ENCODE measurements at places on chromosomes 7 and 10.
A peak's percentile ranks its signal among the peaks of the same experiment; 100 is the strongest.

DNA sequence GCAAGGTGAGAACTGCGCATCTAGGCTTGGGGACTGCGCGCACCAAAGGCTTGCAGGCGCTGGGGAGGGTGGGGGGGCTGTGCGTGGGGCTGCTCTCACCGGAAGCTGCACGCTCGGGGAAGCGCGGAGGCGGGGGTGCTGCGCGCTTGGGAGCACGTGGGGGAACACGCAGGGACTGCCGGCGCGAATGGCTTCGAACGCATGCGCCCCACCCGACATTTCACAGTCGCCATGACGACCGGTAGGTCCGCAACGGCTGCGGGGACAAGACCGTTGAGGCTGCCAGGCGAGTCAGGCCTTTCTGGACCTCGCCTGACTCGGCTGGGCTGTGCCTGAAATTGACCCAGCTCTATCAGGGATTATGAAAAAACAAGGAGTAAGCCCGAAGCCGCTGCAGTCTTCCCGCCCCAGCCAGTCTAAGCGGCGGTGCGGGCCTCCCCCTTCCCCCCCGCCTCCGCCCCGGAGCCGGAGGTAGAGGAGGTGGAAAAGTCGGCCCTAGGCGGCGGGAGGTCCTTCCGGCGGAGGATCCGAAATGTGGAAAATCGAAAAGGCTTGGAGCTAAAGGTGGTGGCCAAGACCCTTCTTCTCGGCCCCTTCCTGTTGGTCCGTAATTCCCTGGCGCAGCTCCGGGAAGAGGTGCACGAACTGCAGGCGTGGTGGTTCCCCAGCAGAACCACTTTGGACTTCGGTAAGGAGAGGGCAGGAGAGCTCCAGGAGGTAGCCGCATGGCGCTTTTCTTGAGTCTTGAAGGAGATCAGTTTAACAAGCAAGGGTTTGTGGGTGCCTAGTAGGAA, 34.9 kb upstream of the STEAP1 start:
- DNase-seq: no peak

- DNase-seq: no peak
Measured at GRCh38 chr10:70122742-70123141, 9.9 kb downstream of the AIFM2 start.

DNA sequence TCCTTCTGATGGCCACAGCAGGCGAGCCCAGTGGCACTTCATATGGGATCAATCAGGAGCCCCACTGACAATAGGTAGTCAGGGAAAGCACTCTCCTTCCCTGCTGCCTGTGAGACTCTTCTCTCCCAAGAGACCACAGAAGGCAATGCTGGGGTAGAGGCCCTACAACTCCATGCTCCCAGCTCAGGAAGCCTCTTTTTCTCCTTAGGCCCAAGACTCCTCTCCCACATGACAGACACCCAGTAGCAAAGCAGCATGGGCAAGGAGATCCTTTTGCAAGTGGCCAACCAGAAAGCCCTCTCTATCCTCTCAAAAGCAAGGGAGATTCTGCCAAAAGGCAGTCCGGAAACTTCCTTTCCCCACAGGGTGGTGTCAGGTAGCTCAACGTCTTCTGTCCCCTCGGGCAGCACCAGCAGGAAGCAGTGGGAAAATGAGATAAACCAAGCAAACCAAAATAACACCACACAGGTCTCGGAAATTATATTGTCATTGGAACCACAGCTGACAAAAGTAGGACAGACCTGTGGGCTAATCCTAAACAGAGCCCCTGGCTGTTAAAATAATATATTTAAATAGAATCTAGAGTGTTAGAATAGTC, 172.7 kb upstream of the GDF10 start:
- DNase-seq: no peak

GRCh38 chr7:28732071-28732869, 225.9 kb downstream of the TRIL start:
- peak; percentile 85 for DNase-seq

DNA sequence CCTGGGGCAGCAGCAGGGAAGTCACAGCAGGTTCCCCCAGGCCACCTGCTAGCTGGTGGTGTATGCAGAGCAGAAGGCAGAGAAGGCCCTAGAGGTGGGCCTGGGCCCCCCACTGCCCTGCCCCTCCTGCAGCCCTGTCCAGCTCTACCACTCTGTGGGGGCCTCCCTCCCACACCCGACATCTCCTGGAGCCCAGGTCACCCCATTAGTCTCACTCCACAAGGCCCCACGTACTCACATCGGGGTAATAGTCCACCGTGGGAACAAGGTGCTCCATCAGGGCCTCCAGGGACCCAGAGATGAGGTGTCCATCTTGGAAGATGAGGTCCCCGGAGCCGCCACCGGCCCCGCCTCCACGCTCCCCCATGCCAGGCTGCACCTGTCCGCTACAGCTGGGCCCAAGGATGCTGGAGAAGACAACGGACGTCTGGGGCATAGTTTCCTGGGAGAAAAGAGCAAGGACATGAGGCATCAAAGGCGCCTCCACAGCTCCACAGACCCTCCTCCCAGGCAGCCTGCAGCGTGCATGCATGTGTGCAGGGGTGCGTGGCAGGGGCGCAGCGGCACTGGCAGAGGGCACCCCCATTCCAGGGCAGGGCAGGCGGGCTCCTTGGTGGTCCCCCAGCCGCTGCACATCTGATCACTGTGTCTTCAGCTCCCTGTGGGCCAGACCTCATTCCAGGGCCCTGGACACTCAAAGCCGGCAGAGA, 61.0 kb downstream of the RASGEF1A start:
- no peak for DNase-seq

- DNase-seq: no peak
Measured at GRCh38 chr7:45574416-45574668, 174 bp downstream of the ADCY1 start.

DNA sequence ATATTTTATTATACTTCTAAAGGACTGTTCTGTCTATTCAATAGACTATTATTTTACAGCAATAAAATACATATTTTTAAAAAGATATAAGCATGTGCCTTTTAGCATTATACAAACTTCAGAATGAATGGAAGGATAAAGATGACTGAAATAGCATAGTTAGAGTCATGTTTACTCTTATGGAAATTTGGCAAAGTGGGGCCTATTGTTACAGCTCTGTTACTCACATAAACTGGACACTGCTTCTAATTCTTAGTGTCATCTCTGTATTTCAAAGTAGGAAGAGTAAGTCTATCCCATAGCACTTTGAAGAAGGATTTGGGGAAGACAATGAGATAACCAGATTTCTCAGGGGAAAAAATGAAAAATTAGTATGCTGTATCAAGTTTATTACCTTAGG, 168.2 kb downstream of the SKAP2 start:
- DNase-seq: no peak

DNA sequence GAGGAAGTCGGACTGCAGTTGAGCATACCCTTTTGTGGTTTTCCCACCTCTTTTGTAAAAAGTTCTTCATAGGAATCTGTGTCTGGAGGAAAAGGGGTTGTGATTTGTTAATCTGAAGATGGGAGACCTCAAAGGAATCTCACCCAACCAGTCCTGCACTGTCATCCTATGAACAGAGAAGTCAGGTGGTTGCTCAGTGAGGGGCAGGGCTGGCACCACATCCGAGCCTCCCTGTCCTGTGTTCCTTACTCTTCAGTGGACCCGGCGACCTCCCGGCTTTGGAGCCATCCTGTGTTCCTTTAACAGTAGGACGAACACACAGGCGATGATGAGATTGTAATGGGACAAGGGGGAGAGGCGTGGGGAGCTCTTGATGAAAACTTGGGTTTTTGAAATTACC, 2.8 kb upstream of the MGMT start:
- DNase-seq: no peak

- DNase-seq: no peak
Measured at GRCh38 chr7:65325793-65326432, 47.7 kb upstream of the ZNF92 start.

DNA sequence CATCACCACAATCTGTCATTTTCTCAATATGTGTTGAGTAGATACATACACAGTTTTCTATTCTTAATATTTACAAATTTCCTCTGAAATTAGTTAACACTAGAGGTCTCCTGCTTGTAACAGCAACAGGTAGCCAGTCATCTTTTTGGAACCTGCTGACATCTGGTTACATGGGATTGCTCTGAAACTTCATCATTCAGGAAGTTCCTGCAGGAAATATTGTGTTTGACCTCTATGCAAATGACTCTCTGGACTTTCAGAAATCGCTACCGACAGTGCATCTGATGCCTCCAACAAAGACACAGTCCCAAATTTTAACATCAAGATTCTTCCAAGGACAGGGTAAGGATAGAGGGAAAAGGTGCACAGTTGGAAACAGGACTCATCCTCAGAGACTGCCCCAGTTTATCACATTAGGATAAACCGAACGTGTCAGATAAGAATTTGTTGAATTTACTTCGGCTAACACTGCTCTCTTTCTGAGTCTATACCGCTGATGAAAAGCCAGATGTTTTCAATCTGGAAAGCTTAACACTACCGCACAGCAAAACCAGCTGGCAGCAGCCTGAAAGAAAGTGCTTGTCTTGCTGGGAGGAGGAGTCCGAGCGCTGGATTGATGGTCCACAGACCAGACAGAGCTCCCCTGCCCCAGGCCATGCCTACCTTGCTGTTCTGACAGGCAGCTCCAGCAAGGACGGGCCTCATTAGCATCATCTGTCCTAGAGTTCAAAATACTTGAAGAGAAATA, 633.4 kb downstream of the PARD3 start:
- DNase-seq: peak; percentile 67

GRCh38 chr10:101467286-101467770, 113.4 kb downstream of the BTRC start:
- peak; percentile 25 for DNase-seq

GRCh38 chr10:69959911-69960310, 92.7 kb upstream of the MACROH2A2 start:
- DNase-seq: peak; percentile 50

GRCh38 chr10:112071596-112072133, 111.9 kb downstream of the GPAM start:
- DNase-seq: no peak

DNA sequence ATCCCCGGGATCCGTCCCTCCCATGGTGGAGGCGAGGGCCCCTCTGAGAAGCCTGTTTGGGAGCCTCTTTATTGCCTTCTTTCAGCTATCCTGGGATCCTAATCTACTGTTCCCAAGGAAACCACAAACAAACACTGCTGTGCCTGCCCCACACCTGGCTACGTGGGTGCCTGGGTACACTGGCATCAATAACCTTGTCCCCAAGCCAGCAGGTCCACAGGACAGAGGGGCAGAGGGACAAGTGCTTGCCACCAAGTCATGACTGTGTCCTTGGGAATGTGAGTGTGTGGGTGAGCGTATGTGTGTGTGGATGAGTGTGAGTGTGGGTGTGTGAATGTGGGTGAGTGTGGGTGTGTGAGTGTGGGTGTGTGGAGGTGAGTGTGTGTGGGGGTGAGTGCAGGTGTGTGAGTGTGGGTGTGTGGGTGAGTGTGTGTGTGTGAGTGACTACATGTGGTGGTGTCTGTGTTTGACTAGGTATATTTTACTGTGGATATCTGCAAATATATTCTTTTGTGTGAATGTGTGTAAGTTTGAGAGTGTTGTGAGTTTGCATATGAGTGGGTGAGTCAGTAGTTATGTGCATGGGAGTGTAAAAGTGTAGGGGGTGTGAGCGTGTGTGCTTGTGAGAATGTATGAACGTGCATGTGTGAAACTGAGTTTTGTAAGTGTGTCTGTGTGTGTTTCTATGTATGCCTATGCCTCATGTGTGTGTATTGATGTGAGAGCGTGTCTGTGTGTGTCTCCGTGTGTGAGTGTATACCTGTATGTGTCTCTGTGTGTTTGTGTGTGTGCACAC, 96.1 kb downstream of the TNS3 start:
- DNase-seq: no peak

DNA sequence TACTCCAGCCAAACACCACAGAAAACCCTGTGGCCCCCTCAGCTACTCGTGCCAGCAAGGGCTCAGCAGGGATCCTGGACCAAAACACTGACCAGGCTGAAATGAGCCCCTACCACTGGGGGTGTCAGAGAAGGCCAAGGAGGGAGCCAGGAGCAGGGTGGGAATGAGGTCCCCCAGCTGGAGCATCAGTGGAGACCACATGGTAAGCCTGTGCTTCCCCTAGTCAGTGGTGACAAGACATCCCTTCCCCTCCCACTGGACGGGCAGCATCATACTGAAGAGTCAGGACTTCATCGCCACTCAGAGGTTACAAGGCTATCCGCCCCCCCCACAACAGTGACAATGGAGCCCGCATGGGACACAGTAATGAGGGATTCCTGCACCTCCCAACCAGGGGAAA, 99.6 kb downstream of the LHPP start:
- DNase-seq: no peak

DNA sequence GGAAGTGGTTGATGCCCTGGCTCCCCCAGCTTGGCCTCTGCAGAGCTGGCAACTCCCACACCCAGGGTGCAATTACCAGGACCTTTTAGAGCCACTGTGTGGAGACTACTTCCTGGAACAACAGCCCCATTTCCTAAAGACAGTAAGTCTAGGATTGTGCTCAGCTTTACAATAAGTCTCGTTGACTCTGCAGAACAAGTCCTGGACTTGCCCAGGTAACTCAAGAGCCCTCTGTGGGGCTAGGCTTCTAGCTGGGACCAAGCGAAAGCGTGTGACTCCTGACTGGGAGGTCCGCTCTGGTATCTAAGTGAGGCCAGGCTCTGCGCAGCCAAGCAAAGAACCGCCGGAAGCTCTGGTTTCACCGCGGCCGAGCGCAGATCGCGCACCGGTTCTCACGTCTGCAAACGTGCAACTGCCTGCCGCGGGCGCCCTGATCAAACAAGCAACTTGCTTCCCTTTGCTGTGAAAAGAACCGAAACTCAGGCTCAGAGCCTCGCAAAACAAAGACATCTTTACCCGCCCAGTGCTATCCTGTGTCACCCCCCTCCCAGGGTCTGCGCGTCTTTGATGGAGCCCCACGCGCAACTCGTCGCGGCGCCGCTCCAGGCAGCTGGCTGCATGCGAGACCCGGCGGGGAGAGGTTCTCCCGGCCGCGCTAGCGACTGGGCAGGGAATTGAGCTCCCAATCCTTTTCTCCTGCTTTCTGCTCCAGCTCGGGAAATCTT, 4.4 kb upstream of the PDLIM1 start:
- DNase-seq: no peak

DNA sequence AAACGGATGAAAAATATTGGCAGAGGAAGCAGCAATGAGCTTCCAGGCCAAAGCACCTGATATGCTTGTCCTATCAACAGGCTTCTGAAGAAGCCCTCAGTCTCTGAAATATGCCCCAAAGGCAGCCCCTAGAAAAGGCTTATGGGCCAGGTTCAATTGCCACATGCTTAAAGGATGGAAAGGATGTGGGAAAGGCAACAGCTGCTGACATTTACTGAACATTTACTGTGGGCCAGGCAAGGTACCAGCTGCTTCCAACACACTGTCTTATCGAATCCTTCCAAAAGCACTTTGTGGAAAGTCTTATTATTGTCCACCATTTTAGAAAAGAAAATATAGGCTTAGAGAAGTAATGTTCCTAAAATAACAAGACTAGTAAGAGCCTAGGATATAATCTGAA, 56.5 kb downstream of the DOCK4 start:
- no peak for DNase-seq

All from skin of body (tissue), 3 donors.